Activated CD4-positive, alpha-beta T cell treated with anti-CD3 and anti-CD28 coated beads for 48 hours (primary cell): ENCODE measurements at places on chromosomes 12 and 14.

GRCh38 chr14:54216827-54217226, 180.0 kb upstream of the CDKN3 start:
- no peak for DNase-seq

- DNase-seq: no peak
Observed at GRCh38 chr12:115870510-115870909, 407.0 kb downstream of the MED13L start.

DNA sequence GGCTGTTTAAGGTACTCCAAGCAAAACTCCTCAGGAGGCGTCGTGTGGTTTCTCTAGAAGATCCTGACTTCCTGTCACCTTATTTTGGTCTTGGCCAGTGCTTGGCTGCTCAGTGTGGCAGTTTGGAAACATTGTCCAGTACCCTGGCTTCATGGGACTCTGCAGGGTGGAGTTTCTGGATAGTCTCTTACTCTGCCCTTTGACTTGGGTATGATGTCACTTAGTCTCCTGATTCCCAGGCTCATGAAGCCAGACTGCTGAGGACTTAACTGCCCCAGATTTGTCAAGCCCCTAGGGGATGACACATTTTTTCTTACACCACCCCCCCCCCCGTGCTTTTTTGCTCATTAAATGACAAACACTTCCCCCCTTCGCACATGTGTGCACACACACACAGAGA, 82.7 kb downstream of the ADCK1 start:
- no peak for DNase-seq

DNA sequence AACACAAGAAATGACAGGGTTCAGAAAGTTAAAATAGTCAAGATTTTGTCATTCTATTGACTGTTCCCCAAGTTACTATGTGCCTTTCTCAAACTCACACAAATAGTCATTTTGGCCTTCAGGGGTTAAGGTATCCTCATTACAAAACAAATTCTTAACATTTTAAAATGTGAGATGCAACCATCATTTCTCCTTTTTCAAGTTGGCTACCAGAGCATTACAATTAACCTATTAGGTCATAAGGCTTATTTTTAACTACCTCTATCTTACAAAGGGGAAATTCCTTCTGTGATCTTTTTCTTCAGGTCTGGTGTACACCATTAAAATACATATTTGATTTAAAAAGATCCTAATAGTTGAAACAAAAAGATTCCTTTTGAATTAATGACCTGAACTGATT, 61.2 kb downstream of the SLC38A1 start:
- no peak for DNase-seq

DNA sequence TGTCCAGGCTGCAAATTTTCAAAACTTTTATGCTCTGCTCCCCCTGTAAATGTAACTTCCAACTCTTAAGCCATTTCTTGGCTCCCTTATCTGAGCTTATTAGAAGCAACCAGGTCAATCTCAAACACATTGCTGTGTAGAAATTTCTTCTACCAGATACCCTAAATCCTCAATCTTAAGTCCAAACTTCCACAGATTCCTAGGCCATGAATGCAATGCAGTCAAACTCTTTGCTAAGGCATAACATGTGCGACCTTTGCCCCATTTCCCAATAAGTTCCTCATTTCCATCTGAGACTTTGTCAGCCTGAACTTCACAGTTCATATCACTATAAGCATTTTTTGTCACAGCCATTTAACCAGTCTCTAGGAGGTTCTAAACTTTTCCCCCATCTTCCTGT, 64.5 kb downstream of the TMTC3 start:
- no peak for DNase-seq

- no peak for DNase-seq
Observed at GRCh38 chr12:64187370-64187769, 34.7 kb downstream of the KICS2 start.

DNA sequence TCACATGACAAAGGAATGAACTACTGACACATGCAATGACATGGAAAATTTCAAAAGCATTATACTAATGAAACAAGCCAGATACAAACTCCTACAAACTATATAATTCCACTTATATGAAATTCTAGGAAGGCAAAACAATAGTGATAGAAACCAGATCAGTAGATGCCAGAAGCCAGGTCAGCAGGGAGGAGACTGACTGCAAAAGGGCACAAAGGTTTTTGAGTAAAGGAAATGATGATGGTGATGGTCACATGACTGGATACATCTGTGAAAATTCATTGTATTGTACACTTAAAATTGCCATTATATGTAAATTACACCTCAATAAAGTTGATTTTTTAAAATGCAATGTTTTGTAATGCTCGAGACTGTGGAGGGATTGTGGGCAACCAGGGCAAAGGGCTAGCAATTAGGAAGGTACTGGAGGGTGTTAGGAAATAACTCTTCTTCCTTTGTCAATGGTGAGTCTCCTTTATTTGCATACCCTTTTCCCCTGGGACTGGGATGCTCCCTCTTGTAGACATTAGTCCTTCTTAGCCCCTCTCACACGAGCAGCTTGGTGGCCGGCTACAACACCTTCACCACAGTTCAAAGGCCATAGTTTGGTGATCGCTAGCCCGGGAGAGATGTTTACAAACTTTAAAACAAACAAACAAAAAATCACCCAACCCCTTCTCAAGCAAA, 6.7 kb upstream of the PRPF40B start:
- no peak for DNase-seq

DNA sequence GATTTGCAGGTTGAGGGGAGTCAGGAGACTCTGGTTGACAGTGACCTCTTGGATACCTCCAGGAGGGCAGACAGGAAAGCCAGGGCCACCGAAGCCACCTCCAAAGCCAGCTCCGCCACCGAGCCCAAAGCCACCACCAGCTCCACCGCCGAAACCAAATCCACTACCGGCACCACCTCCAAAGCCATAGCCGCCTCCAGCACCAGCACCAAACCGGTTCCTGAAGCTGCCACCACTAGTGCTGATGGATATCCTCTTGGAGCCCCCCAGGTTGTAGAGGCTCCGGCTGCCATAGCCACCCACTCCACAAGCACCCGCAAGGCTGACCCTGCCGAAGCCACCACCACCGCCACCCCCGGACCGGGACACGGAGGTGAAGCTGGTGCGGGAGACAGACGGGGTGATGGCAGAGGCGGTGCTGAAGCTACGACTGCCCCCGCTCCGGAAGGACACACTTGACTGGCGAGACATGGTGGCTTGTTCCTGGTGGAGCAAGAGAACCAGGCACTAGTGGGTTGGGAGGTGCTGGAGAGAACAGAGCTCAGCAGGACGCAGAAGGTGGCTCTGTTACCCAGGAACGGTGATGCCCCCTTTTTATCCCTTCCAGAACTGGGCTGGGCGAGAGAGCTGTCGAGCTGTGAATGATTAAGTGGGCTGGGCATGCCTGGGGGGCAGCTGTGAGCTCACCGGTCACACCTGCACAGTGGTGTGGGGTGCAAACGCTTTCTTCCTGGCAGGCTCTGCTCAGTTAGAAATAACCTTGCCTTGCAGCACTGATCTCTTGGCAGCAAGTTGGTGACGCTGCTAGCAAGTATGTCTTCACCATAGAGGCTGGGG, at the start of gene KRT5:
Gene KRT5 (minus strand): TSS at position 569 of the 837 bp plus-strand sequence. CDS start 98 bp downstream, at position 471.
- no peak for DNase-seq
